ENCODE measurements at places on chromosomes 13 and 19. TPM values are rescaled to one million over a fixed set of nuclear protein-coding genes. Genes with fewer than 3 reads are reported as not detected.

Gene SCAF1
- total RNA-seq, result 18.8 TPM

Gene IZUMO2
- not detected for total RNA-seq

Gene AP2A1
- total RNA-seq, result 70.7 TPM

Gene LIG1
- total RNA-seq, result 46.3 TPM

Gene KIR2DL3
- not detected for total RNA-seq

Gene ZNF442
- 6.6 TPM for total RNA-seq

Gene CRB3
- not detected for total RNA-seq

Gene PTPRH
- total RNA-seq, result not detected

Gene TPRX1
- total RNA-seq, result not detected

Gene ERICH4
- not detected for total RNA-seq
